ENCODE measurements at places on chromosomes 11 and 22. TPM values are rescaled to one million over a fixed set of nuclear protein-coding genes. Genes with fewer than 3 reads are reported as not detected.

Gene DMC1
- not detected for total RNA-seq

Gene OR10G6
- total RNA-seq: not detected

Gene TUB
- total RNA-seq: 18.9 TPM

Gene KCNK4
- not detected for total RNA-seq

Gene TNNT3
- 2.3 TPM for total RNA-seq

Gene SEPTIN5
- total RNA-seq: 11.2 TPM

Gene MRGPRE
- total RNA-seq: not detected

Gene SPI1
- total RNA-seq: not detected

Gene SLC22A6
- total RNA-seq: not detected

Gene SERHL2
- total RNA-seq: 7.2 TPM

Gene PMM1
- 10.3 TPM for total RNA-seq

Gene SMTNL1
- total RNA-seq: 4.5 TPM

Gene CARNS1
- 0.05 TPM for total RNA-seq

Gene MS4A14
- not detected for total RNA-seq

Gene GRM5
- 0.04 TPM for total RNA-seq

Gene ST13
- 245 TPM for total RNA-seq

Gene RAB39A
- total RNA-seq: 5.8 TPM

Gene TRIM77
- total RNA-seq: not detected

Gene LMNTD2
- 0.43 TPM for total RNA-seq

Gene VPREB1
- total RNA-seq: not detected

Gene OR4C6
- total RNA-seq: not detected

Gene PRCP
- total RNA-seq: 72.1 TPM

Gene SMC1B
- not detected for total RNA-seq

Gene C1QTNF5
- 0.85 TPM for total RNA-seq

Gene BSX
- not detected for total RNA-seq

Gene MS4A12
- not detected for total RNA-seq

Gene PTGDR2
- total RNA-seq: not detected

Gene KRTAP5-9
- not detected for total RNA-seq

Gene HEPHL1
- total RNA-seq: not detected

Gene OR52N5
- not detected for total RNA-seq

Gene CRACR2B
- total RNA-seq: 1.9 TPM

Gene APLNR
- 0.08 TPM for total RNA-seq

Gene OR51E2
- total RNA-seq: not detected

Gene KCNJ4
- 0.04 TPM for total RNA-seq

All from SJCRH30 (cell line).